Activated gamma-delta T cell treated with anti-CD3 and anti-CD28 coated beads, Interleukin-2, amount 50 U/mL, for 16 hours (primary cell): ENCODE measurements at places on chromosomes 6 and 20.

- no peak for DNase-seq
Observed at GRCh38 chr6:109579361-109579760, 96.3 kb upstream of the ZBTB24 start.

DNA sequence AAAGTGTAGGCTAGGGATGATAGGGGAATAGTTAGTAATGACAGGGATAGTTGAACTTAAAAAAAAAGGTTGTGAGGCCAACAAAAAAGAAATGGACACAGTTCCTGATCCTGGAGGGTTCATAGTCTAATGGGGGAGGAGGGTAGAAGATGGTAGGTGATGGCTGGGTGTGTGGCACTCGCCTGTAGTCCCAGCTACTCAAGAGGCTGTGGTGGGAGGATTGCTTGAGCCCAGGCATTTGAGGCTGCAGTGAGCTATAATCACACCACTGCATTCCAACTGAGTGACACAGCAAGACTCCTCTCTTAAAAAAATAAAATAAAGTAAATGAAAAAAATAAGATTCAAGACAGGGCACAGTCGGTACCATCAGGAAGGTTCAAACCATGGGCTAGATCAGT lies 2.4 kb upstream of the MICB start:
- no peak for DNase-seq

- no peak for DNase-seq
Observed at GRCh38 chr20:57259121-57259937, 7.1 kb downstream of the BMP7 start.

- DNase-seq, result no peak
Observed at GRCh38 chr20:37538003-37538402, 10.3 kb upstream of the BLCAP start.

GRCh38 chr20:47704746-47705496 lies 80.4 kb downstream of the SULF2 start:
- DNase-seq, result no peak

GRCh38 chr6:23601811-23602345 lies 524.1 kb upstream of the NRSN1 start:
- DNase-seq, result no peak

- DNase-seq, result no peak
Observed at GRCh38 chr6:41850861-41851260, 44.3 kb downstream of the USP49 start.

GRCh38 chr6:551405-551804 lies 105.5 kb downstream of the HUS1B start:
- DNase-seq, result no peak

GRCh38 chr6:139060332-139060731 lies 31.8 kb downstream of the ABRACL start:
- DNase-seq, result no peak

- DNase-seq, result no peak
Observed at GRCh38 chr6:33698494-33698893, 13.0 kb downstream of the UQCC2 start.

DNA sequence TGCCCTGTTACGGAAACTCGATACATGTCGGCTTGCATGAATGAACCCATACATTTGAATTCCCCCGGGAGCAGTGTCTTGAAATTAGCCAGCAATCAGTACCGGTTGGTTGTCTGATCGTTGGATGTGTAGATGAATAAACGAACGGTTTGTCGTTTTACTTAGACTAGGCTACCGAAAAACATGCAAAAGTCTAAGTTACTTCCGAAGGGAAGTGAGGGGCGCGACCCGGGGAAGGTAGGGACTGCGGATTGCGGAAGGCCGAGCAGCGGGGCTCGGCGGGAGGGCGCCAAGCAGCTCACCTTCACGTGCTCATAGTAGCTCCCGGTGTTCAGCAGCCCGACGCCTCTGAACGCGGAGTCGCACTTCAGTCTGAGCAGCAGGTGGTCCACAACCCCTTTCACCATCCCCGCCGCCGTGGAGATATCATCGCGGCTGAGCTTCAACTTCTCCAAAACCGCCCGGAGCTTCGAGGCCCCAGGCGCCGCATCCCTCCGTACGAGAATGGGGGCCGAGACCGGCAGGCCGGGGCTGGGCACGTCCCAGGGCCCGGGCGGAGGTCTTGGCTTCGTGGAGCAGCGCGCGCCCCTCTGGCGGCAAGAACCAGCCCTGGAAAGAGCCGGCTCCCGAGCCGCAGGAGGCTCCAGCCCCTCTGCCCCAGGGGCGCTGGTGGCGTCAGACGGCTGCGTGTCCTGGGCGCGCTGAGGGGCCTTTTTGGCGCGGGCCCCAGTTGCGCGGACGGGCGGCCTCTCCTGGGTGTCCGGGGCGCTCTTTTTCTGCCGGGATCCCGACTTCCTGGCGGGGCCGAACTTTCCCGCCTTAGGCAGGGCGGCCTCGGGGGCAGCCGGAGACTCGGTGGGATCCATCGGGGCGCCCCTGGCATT lies 632 bp downstream of the CGAS start:
- peak; percentile 12 for DNase-seq

DNA sequence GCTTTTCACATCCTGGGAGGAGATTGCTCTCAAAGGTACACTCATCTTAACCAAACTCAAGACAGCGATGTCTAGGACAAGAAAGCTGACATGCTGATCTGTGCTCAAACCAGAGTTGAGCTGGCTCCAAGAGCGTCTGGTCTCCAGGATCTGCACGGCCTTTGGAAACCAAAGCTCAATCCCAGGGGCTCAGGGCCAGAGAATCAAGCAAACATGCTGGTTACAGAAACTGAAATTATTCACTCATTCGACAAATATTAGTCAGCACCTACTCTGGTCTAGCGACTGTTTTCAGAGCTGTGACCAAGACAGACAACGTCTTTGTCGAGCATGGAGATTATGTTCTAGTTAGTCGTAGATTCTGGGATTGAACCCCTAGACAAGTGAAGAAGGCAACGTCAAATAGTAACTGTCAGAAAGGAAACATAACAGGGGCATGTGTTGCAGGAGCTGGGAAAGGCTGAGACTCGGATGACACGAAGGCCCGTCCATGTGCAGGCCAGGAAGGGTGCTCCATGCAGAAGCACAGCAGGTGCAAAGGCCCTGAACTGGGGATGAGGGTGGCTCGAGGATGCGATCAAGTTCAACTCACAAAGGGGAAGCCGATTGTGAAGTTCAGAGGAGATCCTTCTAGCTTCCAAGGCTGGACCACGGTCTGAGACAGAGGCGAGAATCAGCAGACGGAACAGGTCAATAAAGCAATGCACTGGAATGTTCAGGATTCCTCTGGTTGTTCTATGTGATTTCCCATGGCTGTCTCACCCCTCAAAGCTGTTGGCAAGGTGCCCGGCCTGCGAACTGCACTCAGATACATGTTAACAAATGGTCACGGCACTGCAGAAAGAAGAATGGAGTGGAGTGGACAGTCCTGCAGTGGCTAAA lies 12.5 kb upstream of the PCK1 start:
- no peak for DNase-seq

- DNase-seq, result no peak
Observed at GRCh38 chr20:52267418-52267817, 75.8 kb upstream of the ZFP64 start.

DNA sequence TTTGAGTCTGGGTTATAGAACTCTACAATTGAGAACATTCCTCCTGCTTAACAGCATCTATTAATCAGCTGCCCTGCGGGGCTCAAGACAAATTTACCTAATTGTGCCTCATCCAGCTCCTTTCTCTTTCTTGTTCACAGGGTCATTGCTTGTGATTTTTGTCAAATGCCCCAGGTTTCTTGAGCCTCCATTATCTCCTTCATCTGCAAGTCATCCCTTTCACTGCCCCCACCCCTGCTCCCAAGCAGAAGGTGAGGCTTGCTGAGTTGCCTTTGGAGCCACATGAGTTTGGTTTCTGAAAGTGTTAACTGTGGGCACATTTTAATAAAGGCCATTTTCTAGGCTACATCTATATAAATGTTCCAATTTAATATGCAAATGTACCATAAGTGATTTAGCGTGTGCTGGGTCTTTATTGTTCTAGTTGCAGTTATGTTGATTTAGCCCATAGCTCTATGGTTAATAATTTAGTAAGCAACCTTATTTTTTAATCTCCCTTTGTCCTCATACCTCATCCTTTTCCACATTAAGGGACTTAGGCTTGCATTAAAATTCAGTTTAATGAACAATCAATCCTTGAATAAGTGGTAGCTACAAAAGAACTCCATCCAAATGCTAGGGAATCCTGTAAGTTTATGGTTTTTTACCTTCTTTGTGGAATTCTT lies 56.1 kb downstream of the VSTM2L start:
- no peak for DNase-seq

- no peak for DNase-seq
Observed at GRCh38 chr6:3273707-3274521, 15.2 kb downstream of the PSMG4 start.

GRCh38 chr20:1467082-1467354 lies 369 bp upstream of the NSFL1C start:
- DNase-seq, result no peak

- no peak for DNase-seq
Observed at GRCh38 chr6:139903411-139904157, 529.1 kb upstream of the CITED2 start.

- no peak for DNase-seq
Observed at GRCh38 chr20:63248835-63249591, 5.2 kb downstream of the NKAIN4 start.

- no peak for DNase-seq
Observed at GRCh38 chr6:151534576-151534975, 40.8 kb downstream of the CCDC170 start.

DNA sequence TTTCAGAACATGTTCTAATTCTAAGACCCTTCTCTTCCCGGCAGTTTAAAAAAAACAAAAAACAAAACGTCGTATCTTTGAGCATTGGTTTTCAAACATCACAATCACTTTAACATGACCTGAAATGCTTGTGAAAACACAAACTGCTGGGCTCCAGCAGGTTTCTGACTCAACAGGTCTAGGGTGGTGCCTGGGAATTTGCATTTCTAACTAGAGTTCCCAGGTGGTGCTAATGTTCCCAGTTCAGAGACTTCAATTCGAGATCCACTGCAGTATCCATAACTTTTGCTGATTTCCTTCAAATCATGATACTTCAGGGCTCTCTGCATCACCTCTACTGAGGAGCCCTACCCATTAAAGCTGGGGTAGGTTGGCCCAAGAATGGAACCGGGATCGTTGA lies 850 bp upstream of the SMPDL3A start:
- DNase-seq, result no peak

GRCh38 chr6:163708466-163708865 lies 293.9 kb downstream of the QKI start:
- no peak for DNase-seq

GRCh38 chr20:53227523-53227922 lies 255.4 kb downstream of the TSHZ2 start:
- no peak for DNase-seq

DNA sequence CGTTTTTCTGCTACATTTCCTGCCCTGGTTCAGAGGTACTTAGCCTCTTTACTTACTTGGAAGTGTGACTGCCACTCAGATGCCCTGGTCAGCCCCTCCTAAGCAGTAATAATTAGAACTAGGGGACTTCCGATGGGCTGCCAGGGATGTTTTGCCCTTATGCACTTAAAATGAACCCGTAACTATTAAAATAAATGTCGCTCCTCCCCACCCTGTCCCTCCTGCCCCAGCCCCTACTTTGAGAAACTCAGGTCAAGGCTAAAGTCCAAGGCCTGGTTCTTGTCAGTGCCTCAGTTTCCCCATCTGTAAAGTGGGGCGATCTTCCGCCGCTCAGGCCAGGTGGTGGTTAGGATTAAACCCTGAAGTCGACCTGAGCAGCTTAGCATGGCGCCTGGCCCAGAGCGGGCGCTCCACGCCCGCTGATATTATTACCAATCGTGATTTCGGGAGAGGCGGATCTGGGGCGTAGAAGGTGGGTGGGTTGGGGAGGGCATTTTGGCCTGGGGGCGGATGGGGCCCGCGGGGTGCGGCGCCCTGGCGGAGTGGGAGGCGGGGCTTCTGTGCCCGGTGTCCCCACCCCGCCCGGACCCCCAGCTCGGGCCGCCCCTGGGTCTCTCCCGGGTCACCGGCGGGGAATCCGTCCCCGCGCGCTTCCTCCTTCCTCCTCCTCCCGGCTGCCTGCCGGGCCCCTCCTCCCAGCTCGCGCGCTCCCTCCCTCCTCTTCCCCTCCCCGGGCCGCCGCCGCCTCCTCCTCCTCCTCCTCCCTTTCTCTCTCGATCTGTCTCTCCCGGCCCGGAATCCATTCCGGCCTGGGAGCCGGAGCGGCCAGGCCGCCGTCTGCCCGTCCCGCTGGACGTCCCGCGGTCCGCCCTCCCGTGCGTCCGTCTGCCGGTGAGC lies at the start of gene SRC:
SRC (plus strand) TSS at position 802 of the 897 bp plus-strand sequence. CDS start 38,014 bp downstream, outside the sequence.
- DNase-seq, result no peak

DNA sequence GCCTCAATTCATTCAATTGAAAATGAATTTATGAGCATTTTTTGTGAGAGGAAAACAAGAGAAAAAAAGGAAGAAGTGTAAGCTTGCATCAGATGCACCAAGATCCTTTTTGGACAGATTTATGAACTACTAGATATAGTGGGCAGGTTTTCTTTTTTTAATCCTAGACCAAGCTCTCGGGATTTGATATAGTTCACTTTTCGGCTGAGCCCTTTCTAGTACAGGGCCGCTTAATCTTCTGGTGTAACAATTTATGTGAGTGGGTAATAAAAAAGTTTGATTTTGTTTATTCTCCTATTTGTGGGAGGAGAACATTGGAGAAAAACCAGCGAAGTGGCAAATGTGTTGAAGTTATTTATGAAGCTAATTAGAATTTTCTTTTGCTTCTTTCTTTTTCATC lies 538.0 kb downstream of the UTRN start:
- DNase-seq, result no peak

DNA sequence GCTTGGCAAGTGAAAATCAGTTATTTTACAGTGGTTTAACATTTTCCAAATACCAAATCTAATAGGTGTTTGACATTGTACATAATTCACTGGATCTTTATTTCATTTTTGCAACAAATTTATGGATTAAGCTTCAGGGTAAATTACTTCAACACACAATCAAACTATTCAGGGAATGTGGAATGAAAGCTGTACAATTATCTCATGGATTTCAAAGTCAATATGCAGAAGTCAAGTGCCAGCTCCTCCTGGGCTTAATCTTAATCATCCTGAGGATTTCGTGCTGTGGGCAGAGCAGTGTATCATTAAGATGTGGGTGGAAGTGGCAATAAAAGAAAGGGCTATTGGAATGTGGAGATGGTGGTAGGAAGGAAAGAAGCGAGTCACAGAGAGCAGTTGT lies 548.8 kb downstream of the COL12A1 start:
- no peak for DNase-seq

- DNase-seq, result no peak
Observed at GRCh38 chr6:39558591-39559190, 166.5 kb downstream of the KIF6 start.

DNA sequence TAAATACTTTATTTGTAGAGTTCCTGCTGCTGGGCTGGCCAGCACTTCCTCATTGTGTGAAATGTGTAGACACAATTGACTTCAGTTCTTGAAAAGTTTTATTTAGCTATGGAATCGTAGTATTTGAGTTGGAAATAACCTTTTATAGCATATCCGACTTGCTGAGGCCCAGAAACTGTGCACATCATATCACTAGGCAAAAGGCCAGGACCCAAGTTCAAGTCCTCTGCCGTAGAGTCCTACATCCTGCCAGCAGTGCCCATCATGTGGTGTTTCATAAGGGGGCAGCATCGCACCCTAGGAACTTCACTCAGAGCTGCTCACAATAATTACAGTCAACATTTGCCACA lies 207.7 kb upstream of the SNX9 start:
- DNase-seq, result no peak

GRCh38 chr20:61690993-61691838 lies 374.5 kb downstream of the TAF4 start:
- no peak for DNase-seq
